ENCODE measurements at places on chromosomes 2 and 18. TPM values are rescaled to one million over a fixed set of nuclear protein-coding genes. Genes with fewer than 3 reads are reported as not detected.

The SLC38A11 gene
- 1.5 TPM for total RNA-seq

The MATN3 gene
- 0.12 TPM for total RNA-seq

DNA sequence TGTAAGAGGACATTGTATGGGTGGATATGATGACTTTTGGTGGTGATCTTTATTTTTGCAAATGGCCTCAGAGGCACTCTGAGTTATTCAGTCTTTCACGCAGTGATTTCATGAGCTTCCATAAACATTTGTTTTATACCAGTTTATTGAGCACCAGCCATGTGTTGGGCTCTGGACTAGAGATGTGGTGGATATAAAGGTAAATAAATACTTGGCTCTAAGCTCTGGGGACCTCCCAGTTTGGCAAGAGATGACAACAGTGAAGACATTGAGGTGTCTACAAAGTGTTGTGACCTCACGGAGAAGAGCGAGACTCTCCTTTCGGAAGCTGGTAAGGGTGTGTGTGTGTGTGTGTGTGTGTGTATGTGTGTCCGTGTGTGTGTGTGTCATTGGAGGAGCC lies 146.4 kb downstream of the TANC1 start:
- no peak for DNase-seq

DNA sequence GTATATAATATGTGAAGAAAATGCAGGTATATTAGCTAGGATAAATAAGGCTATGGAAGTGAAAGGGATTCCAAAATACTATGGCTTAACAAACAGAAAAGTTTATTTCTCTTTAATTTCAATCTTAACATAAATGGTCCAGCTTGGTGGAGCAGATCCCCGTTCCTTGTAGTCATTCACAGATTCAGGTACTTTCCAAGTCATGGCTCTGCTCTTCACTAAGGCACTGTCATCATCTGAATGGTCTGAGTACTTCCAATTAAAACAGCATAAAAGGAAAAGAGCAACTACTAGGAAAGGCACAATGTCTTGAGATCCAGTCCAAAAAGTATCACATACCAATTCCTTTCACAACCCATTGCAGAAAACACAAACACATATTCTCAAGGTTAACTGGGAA lies 63.4 kb downstream of the OLA1 start:
- DNase-seq = no peak

GRCh38 chr2:113850687-113851086 lies 39.2 kb upstream of the ACTR3 start:
- DNase-seq = no peak

Data from colonic mucosa (tissue), 4 donors.